ENCODE measurements at places on chromosomes 4 and X.

DNA sequence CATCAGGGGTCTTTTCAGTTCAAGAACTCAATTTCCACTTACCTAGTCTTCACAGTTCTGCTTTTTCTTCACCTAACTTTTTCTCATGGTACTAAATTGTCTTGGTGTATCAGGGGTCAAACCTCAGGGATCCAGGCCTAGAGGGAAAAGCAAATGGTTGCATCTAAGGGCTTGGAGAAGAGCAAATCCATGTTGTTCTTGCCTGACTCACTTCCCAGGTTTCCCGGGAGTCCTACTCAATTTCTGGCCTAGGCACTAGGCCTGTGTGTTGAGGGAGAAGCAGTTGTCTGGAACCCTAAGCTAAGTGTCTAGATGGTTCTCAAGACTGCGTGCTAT is 191.9 kb upstream of the STK26 start:
- DNase-seq, result no peak

- DNase-seq, result no peak
Observed at GRCh38 chrX:50614460-50614859, 143.8 kb upstream of the DGKK start.

- peak; percentile 31 for DNase-seq
Observed at GRCh38 chr4:48649505-48649904, 130.6 kb downstream of the FRYL start.

DNA sequence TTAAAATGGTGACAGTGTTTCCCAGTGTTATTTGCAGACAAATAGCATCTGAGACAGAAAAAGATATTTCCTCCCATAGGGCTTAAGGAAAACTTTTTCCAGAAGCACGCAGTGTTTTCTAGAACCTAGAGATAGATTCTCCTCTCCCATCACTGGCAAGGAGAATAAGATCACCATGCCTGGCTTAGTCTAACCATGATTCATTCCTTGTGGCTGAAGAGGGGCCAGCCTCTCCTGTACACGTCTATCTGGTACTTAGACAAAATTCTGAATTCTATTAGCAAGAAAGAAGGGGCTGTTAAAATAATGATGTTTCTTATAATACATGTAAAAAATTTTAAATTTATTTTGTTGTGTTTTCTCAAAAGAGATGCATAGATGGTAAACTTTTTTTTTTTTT is 296.1 kb upstream of the LDB2 start:
- no peak for DNase-seq

DNA sequence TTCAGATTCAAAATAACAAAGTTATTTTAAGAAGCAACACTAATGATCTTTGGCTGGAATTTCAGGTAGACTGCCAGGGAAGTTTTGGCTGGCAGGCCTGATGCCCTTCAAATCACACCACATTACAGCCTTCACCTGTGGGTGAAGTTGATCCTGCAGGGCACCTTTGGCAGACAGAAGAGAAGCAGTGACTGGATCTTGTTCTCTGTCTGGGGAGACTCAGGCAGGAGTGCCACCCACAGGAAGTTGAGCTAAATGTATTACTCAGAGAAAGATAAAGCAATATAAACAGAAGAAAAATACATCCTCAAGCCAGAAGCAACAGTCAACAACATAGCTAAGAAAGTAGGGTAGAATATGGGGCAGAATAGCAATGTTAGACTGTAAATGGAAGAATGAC is 12.8 kb upstream of the CFAP299 start:
- peak; percentile 8 for DNase-seq

DNA sequence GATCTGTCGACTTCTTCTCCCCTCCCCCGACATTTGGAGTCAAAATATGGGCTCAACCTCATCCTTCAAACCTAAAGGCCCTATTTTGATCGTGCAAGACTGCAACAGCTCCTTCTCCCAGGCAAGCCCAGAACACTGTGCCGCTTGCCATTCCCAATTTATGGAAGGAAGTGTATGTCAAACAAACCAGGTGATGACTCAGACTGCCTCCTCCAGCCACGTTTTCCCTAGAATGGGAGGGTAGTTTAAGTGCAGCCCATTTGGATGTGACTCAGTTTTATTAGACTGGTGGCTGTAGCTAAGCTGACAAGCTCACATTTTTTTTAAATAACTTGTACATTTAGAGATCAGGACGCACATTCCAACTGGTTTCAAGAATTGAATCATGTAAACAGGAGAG is 570.4 kb upstream of the DIPK2B start:
- no peak for DNase-seq

GRCh38 chrX:132206259-132206658 is 13.0 kb downstream of the RAP2C start:
- DNase-seq, result no peak

All from hematopoietic multipotent progenitor cell treated with erythropoietin and hydrocortisone succinate and interleukin-3 and kit ligand, for 6 days (in vitro differentiated cells).